ENCODE measurements at places on chromosomes 6 and 20.

DNA sequence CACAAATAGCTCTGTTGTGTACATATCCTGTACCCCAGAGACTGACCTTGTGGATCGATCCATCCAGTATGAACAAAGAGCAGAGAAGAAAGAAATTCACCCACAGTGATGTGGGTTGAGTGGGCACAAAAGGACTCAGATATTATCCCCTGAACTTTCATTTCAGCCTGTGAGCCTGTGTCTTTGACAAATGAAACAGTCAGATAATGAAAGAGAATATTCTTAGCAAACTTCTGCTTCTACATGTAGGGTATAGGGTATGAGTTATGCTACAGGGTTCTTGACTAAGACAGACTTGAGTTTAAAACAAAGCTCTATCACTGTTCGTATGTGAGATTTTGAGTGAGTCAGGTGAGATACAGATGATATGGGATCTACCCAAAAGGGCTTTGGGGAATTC, 359.7 kb downstream of the MAFB start:
- DNase-seq: no peak

GRCh38 chr6:81331526-81331925, 421.0 kb downstream of the TENT5A start:
- no peak for DNase-seq

DNA sequence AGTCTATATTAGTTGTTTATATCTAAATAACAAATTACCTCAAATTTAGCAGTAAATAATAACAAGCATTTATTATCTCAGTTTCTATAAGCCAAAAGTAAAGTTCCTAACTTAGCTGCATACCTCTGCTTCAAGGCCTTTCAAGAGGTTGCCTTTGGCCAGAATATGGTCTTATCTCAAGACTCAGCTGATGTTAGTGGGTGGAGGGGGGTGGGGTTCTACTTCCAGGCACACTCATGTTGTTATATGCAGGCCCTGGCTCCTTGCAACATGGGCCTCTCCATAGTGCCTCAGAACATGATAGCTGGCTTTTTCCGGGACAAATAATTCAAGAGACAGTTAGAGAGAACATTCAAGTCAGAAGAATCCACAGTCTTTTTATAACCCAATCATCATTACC, 266.0 kb downstream of the ADGRB3 start:
- no peak for DNase-seq

DNA sequence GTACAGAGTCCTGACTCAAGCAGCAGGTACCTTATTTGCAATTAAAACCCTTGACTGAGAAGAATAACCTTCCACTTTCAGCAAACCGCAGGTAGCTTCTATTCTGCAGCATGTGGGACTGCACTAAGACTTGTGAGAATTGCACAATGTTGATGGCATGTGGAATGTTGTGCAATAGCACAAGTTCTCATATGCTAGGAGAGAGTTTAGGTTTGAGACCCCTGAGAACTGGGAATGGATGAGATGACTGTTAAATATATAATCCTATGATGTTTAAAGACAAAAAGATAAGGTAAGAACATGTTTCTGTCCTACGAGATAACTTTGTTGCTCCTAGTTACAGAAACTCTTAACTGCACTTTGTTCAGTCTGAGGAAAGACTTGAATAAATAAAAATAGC, 194.6 kb downstream of the OTOR start:
- DNase-seq: no peak

- no peak for DNase-seq
Measured at GRCh38 chr6:7630792-7631191, 40.8 kb downstream of the SNRNP48 start.

- no peak for DNase-seq
Measured at GRCh38 chr6:30820193-30820592, 64.1 kb upstream of the DDR1 start.

DNA sequence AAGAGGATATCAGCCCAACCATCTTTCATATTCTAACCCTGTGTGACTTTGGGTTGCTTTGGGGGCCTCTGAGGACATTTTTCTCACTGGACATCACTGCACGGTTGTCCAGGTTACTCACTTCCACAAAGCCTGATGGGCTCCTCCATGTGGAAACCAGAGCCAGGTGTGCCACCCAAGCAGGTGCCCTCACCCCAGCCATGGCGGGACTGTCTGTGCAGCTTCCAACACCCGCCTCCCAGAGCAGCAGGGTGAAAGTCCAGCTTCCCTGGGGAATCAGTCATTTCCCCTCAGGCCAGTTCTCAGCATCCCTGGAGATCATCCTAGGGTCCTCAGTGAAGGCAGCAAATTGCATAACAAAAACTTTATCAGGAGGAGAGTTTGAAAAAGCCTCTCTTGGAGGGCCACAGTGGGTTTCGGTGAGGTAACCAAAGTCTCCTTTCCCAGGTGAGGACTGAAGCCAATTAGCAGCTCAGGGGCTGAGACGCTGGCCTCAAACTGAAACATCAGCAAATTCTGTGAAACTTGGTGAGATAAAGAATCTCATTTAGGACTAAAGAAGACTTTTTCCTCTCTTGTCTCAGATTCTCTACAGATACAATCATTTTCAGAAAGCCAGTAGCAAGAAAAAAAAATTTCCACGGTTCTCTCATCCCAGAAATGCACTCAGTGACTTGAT, 289.6 kb upstream of the CDH4 start:
- no peak for DNase-seq

- no peak for DNase-seq
Measured at GRCh38 chr6:130675072-130675471, 152.1 kb upstream of the SMLR1 start.

DNA sequence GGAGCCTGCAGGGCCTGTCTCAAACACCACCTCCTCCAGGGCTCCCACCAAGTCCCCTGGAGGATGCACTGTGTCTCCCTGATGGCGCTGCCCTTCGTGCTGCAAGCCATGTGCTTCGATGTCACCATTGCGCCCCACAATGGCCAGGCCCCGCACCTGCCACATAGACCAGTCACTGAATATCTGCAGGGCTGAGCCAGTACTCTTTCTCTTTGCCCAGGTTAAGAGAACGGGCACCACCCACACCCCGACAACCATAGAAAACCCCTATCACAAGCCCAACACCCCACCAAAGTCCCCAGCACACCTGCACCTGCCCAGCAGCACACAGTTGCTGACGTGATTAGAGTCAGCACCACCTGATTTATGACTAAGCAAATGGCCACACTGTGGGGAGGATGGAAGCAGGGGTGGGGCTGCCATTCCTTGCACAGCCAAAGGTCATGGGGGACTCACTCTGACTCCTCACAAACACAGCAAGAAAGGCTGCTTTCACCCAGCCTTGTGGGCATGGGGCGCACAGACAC, 104.3 kb downstream of the SLC23A2 start:
- DNase-seq: no peak

GRCh38 chr6:144149894-144150709, at the start of gene STX11:
Gene STX11, plus strand, starts transcription at chr6:144150517. Its CDS starts 36,111 bp downstream, at chr6:144186628.
- DNase-seq: no peak

DNA sequence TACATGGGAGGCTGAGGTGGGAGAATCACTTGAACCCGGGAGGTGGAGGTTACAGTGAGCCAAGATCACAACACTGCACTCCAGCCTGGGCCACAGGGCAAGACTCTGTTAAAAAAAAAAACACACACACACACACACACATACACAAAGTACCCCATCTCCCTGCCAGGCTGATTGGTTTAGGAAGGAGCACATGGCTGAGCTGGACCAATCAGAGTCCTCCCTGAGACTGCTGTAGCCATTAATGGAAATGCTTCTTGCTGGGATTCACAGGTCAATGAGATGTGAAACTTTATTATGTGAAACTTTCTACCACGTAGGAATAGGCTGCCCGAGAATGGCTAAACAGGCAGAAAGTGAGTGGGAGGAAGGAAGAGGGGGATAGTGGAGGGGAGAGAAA, 2.9 kb downstream of the TREM1 start:
- no peak for DNase-seq

DNA sequence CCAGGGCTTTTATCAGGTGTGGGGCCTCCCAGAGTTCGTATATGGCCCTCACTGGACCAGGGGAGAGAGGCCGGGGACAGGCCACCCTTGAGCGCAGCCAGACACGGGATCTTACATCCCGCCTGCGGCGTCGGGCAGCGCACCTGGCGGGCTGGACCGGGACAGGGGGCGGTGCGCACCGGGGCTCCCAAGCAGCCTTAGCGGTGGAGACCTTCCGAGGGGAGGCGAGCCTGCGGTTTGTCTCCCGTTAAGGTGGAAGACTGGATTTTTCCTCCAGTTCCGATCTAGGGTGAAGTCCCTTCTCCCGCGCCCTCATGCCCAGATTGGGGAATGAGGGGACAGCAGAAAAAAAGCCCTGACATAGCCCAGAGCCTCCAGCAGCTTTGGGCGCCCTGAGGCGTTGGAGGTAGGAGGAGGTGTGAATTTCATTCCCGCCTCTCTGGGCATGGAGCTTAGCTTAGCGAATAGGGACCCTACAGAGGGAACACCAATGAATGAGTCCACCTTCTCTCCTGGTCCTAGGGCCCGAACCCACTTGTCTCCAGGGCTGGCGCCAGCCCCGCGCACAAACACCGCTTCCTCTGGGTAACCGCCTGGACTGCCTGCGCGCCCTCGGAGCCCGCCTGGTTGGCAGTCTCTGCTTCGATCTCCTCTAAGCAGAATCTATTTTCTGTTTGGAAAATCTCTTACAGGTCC, 6.7 kb upstream of the LAMP5 start:
- no peak for DNase-seq

GRCh38 chr6:105851606-105852005, 234.5 kb upstream of the PRDM1 start:
- no peak for DNase-seq

GRCh38 chr6:110097443-110097842, 82.0 kb downstream of the WASF1 start:
- no peak for DNase-seq

- no peak for DNase-seq
Measured at GRCh38 chr20:43220612-43221011, 30.9 kb upstream of the PTPRT start.

DNA sequence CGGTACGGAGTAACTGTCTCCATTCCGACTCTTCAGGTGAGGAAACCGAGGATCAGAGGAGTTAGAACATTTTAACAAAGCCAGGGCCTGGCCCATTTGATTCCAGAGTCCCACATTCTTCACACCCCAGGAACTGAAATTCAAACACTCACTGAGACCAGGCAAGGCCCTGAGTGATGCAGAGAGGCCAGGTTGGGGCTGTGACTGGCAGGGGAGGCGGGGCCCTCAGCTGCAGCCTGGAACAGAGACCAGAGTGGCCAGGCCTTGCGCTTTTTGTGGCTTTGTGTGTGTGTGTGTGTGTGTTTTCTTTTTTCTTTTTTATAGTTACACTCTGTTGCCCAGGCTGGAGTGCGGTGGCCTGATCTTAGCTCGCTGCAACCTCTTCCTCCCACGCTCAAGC, 57.2 kb downstream of the BCAS4 start:
- no peak for DNase-seq

DNA sequence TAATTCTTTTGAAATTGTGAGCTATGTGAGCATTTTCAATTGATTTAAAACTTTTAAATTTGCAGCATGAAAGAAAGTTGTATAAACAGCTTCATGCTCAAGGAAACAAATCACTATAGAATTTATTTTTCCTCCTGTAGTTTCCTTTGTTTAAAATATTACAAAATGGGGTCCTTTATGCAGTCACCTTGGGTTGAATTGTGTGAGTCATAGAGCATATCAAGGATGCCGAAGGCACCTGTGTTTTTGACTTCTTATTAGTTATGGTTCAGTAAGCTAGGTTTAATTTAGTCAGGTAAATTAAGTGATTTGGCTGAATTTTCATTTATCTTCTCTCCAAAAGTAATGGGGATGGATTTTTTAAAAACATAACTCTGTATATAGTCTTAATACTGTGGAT, 96.8 kb downstream of the BCKDHB start:
- DNase-seq: no peak

GRCh38 chr6:138772596-138773176, 883 bp upstream of the CCDC28A start:
- no peak for DNase-seq

- DNase-seq: no peak
Measured at GRCh38 chr6:112116221-112116620, 28.8 kb downstream of the FAM229B start.

- DNase-seq: no peak
Measured at GRCh38 chr6:54248319-54248718, 59.9 kb upstream of the TINAG start.

DNA sequence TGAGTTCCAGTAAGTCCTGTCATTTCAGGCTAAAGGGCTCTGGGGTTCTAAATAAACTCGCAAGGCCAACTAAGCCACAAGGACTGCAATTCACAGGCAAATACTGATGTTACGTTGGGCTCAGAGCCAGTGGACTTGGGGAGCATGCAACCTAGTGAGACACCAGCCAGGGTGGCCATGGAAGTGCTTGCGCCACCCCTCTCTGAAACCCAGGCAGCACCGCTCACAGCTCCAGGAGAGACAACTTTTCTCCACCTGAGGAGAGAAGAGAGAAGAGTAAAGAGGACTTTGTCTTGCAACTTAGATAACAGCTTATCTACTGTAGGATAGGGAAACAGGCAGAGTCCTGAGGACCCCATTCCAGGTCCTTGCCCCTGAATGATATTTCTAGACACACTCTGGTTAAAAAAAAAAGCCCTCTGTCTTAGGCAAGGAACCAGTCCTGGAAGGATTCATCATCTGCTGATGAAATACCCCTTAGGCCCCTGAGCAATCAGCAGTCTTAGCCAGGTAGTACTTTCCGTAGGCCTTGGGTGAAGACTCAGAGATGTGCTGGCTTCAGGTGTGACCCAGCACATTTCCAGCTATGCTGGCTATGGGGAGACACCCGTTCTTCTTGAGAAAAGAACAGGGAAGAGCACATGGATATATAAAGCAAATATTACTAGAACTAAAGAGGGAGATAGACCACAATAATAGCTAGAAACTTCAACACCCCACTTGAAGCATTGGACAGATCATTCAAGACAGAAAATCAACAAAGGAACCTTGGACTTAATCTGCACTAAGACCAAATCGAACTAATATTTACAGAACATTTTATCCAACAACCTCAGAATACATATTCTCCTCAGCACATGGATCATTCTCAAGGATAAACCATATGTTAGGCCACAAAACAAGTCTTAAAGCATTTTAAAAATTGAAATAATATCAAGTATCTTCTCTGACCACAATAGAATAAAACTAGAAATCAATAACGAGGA, 31.5 kb upstream of the TBC1D32 start:
- no peak for DNase-seq

DNA sequence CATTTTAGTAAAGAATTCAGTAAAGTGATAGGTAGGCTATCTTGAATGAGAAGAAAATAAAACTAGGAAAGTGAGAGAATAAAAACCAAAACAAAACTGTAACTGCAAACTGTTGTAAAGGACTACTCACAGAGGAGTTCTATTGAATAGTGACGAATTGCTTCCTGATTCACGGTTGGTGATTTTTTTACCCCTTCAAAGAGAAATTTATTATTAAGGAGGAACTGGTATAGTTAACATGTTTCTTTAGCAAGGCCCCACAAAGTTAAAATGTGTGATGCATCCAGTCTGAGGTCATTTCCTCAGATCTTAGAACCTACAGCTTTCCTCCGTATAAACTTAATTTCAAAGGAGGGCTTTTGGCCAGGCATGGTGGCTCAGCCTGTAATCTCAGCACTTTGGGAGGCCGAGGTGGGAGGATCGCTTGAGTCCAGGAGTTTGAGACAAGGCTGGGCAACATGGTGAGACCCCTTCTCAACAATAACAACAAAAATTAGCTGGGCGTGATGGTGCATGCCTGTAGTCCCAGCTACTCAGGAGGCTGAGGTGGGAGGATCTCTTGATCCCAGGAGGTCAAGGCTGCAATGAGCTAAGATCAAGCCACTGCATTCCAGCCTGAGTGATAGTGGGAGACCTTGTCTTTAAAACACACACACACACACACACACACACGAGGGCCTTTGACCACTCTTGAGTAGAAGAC, 8.3 kb downstream of the PRDM1 start:
- DNase-seq: no peak
